ENCODE measurements at places on chromosomes 5 and 9.

DNA sequence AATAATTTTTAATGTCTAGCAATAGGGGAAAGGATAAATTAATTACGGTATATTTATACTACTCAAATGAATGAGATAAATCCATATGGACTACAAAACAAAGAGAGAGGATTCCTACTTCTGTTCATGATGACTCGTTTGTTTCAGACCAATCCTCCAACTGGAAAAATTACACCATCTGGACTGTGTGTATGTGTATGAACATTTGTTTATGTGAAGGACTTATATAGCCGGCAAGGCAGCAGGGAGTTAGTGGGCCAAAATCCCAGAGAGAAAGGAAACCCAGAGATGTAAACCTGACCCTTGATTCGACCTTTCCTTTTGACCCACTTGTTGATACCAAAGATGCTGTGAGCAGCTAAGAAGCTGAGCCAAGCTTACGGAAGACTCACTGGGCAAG lies 20.1 kb downstream of the PDE6A start:
- no peak for DNase-seq

- DNase-seq = no peak
Observed at GRCh38 chr5:174195517-174195916, 150.0 kb downstream of the NSG2 start.

DNA sequence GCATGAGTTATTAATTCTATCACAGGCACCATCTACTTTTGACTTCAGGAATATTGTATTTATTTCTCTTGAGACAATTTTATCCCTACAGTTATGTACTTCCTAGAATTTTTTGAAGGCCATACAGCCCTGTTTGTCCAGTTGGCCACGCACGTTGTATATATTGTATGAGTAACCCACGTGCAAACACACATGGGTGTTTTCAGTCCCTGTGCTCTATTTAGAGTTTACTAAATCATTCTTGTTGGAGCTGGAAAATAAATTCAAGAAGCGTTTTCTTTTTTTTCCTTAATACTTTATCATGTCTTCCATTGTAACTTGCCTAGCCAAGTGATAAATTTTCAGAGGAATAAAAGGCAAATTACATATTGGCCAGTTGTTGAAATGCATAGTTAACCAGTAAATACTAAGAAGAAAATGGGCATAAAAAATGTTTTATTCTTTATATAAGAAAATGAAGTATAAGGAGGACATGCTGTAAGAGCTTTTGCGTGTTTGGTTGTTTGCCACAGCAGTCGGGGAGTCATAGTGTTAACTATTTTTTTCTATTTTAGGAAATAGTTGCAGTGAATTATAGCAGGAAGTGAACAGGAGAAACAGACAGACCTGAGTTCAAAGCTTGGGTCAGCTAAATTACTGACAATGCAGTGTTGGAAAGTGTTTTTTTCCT lies 86.4 kb upstream of the MINAR2 start:
- DNase-seq = no peak

DNA sequence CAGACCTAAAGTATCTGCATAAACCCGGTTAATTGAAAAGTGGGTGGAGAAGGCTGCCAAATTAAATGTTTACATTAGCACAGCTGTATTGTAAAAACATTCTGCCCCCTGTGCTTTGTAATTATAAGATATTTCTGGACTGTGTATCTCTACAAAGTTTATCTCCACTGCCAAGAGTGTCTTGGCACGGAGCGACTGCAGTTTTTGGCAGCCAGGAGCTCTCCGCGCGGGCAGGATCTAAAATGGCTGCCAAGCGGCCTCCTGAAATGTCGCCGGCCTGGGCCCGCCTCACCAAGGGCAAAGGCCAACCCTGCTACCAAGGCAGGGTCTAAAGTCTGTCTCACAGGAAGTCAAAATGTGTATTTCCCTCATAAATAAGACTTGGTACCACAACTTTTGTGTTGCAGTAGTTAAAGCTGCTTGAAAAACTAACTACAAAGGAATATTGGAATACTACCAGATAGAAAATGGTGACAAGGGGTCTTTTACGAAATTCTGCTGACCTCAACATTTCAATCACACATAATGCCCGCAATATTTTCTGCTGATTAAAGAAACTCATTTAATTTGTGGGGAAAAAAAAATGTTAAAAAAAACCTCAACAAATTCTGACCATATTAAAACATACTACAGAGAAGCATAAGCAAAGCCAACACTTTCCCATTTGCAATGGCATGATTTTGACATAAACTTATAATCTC lies 110.4 kb downstream of the NFIB start:
- DNase-seq = no peak

GRCh38 chr5:155430192-155430591 lies 416.6 kb downstream of the KIF4B start:
- DNase-seq = no peak

GRCh38 chr5:610744-611730 lies 1.1 kb upstream of the CEP72 start:
- no peak for DNase-seq

DNA sequence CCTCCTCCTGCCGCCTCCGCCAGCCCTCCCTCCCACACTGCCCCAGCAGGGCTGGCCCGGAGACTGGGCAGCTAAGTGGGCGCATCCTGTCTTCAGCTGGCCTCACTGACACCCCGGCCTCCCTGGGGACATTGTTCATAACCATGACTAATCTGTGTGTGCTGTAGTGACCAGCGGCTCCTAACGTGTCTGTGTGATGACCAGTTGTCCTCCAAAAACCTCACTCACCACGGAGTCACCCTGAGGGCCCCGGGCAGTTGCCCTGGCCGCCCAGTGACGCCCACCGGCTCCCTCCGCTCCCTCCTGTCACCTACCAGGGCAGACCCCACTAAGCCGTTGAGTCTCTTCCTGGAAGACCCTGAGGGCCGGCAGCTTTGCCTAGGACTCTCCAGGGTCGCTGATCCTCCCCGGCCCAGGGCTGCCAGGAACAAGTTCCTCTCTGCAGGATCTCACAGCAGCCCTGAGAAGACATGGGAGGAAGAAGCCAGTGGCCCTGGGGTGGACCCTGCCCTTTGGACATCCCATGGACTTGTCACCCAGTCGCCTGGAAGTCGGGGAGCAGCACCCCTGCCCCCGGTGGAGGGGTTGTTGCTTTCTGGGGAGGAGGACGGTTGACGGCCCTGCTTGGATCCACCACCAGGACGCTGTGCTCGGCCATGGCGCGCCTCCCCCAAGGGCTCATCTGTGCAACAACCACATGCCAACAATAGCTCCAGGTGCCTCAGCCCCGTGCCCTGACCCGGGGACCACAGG lies 110.2 kb upstream of the LMX1B start:
- no peak for DNase-seq

- no peak for DNase-seq
Observed at GRCh38 chr5:43192558-43193180, 644 bp downstream of the NIM1K start.

DNA sequence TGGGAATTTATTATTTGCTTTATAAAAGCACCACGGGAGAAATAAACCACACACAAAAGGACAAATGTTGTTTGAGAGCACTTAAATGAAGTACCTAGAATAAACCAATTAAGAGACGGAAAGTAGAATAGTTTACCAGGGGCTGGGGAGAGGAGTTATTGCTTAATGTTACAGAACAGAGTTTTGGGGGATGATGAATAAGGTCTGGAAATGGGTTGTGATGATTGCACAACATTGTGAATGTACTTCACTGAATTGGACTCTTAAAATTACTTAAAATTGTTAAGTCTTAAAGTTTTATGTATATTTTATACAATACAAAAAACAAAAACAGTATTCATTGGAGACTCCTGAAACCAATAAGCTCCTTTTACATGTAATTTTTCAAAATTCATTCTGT lies 1.5 kb downstream of the ZBTB43 start:
- DNase-seq = no peak

DNA sequence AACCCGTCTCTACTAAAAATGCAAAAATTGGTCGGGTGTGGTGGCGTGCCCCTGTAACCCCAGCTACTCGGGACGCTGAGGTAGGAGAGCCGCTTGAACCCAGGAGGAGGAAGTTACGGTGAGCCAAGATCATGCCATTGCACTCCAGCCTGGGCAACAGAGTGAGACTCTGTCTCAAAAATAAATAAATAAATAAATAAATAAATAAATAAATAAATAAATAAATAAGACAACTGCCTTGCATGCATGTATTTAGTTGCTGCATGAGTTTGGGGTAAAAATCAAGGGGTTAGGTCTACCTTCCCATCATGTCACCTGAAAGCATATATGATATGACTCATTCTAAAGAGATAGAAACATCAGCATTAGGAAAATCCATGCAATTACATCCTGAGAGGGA lies 254.0 kb downstream of the ADAMTSL1 start:
- DNase-seq = no peak

- DNase-seq = no peak
Observed at GRCh38 chr5:55450050-55450765, 84.6 kb downstream of the PLPP1 start.

DNA sequence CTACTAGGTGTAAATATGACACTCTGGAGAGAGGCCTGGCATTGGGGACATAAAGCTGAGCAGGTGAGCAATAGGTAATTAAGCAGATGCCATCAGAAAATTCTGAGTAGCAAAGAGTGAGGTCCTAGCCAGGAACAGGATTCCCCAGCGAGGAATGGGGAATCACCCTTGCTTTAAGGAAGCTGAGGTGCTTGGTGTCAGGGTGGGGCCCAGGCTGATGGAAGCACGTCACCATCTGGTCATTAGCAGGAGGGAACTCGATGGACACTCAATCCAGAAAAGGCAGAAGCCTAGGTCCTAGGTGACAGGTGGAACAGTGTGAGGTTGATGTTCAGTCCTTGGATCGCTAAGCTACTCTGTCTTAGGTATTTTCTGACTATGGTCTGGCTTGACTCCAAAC lies 562.7 kb upstream of the DAP start:
- no peak for DNase-seq

- no peak for DNase-seq
Observed at GRCh38 chr5:36722900-36723299, 116.5 kb downstream of the SLC1A3 start.

- DNase-seq = peak; percentile 22
Observed at GRCh38 chr5:140113180-140113698, 670 bp upstream of the PURA start.

GRCh38 chr5:172846249-172846648 lies 12.2 kb downstream of the ERGIC1 start:
- DNase-seq = no peak

DNA sequence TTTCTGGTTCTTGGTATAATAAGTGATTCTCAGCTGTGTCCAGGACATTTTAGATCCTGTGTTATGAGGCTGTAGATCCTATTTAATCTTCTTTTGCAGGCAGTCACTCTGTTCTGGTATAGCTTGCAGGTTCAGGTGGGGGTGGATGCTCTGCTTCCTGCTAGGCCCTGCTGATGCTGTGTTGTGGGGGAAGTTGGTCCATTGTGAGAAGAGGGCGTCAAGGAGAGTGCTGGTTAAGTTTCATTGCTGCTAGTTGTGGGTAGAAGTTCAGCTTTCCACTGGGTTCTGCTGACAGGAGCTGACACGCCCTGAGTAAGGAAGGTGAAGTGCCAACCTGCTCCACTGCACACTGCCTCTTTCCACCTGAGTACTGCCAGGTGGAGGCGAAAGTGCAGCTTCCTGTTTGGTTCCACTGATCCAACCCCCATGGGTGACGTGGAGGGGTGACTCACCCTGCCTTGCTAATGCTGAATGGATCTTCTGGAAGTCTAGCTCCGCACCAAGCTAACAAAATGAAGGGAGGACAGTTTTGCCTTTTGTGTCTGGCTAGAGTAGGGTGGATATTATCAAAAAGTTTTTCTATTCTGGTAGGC lies 16.3 kb downstream of the NMRK1 start:
- no peak for DNase-seq

- DNase-seq = no peak
Observed at GRCh38 chr9:71131145-71131544, 9.7 kb upstream of the TRPM3 start.

GRCh38 chr9:122332083-122332482 lies 38.7 kb upstream of the PTGS1 start:
- DNase-seq = no peak

DNA sequence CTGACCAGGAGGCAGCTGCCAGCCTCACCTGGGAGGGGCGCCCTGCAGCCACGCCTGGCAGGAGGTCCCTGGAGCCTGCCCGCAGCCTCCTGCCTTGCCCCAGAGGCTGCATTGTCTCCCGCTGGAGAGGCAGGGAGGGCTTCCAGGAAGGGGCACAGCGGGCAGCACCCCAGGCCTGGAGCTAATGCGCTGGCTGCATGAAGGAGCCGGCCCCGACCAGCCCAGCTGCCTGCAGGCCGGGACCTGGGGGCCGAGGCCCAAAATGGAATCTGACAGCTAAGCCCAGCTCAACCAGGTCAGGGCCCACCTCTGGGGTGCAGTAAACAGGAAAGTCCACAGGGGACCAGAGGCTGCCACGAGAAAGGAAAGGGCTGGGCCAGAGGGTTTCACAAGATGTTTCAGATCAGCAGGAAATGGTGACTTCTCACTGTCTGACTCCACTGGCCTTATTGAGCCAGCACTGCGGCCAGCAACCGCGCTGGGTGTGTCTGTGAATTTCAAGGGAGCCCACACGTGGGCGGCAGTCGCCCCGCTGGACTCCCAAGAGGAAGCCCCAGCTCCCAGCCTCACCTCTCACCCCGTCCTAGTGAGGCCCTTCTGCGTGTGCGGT lies 18.6 kb upstream of the NOTCH1 start:
- no peak for DNase-seq

DNA sequence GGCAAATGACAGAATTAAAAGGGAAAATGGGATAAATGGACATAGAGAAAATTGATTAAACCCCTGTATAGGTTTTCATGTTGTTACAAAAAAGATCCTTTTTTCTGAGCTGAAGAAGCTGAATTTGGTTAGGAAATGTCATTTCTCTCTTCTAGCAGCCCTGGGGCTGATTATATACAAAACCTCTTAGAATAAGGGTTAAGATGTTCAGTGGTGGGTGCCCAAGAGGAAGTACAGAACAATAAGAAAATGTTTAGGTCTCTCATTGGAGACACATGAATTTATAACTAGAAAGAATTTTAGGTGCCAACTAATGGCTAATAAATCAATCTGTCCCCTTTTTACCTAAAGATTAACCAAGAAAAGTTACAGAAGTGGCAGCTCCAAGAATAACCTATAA lies 14.2 kb downstream of the ABHD17B start:
- no peak for DNase-seq

DNA sequence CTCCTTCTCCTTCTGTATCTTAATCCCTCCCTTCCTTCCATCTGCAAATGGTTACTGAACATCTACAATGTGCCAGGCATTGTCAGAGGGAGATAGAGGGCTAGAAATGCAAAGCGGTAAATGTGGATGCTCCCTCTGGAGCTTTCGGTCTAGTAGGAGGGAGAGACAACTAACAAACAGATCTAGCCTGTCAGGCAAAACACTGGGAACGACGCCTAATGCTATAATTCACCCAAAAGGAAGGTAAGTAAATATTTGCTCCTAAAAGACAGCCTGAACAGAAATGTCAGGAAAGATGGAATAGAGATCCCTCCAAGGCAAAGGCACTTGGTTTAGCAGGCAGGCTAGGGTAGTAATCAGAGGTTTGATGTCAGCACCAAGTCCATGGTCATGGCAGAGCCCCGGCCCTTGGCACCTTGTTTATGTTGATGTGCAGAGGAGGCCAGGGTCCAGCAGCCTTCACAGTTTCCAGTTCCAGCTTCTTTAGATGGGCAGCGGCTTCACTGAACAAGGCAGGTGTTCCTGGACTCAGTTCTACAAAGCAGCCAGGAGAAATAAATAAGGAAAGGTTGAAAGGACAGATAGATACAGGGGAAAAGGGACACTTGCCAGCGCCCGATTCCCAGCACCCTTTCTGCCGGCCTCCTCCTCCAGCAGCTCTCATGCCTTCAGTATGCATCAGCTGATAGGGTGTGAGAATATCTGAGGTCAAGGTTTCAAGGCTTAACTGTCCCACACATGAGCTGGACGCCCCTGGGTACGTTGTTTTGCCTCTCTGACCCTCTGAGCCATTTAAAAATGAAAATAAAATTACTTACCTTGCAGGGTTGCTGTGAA lies 46.5 kb upstream of the FRRS1L start:
- no peak for DNase-seq
